Panc1 (cell line): ENCODE measurements at places on chromosomes 12 and 14.
A peak's percentile ranks its signal among the peaks of the same experiment; 100 is the strongest.

- no peak for DNase-seq
Observed at GRCh38 chr14:90091393-90091792, 29.6 kb downstream of the KCNK13 start.

DNA sequence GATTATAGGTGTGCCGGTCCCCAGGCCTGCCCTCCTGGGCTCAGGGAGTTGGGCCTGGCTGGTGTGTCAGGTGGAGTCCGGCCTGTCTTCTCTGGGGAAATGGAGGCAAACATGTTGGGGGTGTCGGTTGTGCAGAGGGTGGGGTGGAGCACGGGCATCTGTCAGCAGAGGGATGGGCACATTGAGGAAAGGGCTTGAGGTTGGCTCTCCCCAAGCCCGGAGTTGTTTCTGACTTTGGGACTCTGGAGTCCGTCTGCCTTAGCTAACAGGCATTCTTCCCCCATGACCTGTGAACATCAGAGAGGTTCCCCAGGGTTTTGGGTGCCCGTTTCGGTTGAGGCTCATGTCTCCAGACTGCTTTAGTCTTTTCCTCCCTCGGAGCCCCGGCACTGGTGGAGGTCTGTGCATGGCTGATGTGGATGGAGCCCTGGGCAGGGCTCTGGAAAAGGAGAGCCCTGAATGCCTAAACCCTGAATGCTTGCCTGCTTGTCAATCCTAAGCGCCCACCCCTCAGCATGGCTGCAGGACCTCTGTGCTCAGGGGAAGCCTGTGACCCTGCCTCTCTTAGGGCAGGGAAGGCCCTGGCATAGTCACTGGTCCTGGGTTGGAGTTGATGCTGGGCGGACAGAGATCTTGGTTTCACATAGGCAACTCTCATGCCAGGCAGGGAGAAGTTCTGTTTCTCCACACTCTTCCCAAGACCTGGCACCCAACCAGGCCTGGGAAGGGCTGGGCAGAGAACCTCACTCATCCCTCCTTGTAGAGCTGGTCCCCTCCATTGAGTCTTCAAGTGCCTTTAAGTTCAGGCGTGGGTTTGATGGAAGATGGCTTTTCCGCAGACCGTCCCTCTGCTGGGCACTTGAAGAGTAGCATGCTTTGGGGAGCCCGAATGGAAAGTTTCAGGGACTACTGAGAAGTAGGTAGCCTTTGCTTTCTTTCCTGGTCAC lies 12.9 kb downstream of the NYNRIN start:
- DNase-seq = no peak

- no peak for DNase-seq
Observed at GRCh38 chr14:100105357-100106169, 40.3 kb downstream of the EVL start.

DNA sequence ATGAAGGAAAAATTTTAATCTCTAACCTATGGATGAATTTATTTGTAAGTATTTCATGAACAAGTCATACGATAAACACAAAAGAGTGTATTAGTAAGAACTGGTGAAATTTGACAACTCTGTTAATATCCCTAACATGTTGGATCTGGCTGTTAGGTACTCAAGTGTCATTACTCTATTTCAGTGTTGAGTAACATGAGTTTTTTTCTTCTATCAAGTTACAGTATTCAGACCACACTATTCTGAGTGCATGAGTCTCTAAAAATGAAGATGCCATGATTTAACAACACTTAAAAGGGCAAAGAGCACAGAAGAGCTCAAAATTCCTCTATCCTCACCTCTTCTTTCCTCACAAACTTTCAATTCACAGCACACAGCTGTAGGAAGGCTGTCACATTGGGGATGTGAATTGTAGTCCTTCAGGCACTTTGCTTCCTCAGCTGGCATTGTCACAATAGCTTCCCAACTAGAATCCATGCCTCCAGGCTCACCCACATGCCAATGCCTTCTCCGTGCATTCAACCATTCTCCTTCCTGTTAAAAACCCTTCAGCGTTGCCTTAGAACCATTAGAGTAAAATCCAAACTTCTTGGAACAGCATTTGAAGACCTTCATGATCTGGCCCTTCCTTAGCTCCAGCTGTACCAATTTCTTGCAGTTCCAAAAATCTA lies 73.7 kb upstream of the DBX2 start:
- DNase-seq = no peak

DNA sequence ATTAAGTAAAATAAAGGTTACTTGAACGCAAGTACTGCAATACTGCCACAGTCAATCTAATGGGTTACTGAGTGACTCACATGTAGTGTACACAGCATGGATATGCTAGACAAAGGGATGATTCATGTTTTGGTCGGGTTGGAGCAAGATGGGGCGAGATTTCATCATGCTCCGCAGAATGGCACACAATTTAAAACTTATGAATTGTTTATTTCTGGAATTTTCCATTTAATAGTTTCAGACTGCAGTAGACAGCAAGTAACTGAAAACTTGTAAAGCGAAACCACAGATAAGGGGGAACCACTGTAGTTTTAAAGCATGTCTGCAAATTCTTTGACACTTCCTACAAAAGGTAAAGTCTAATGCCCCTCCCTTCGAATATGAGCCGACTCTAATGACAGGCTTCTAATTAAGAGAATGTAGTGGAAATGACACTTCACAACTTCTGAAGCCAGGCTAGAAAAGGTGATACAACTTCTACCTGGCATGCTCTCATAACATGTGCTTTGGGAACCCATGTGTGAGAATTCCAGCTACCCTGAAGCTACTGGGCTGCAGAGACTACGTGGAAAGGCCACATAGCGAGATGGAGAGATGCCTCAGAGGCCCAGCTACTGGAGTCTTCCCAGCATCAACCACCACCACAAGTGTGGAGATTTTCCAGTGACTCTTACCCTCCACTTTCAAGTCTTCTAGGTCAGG lies 13.9 kb upstream of the TCP11L2 start:
- DNase-seq = no peak

GRCh38 chr14:101250336-101250947 lies 310.9 kb upstream of the DIO3 start:
- no peak for DNase-seq

DNA sequence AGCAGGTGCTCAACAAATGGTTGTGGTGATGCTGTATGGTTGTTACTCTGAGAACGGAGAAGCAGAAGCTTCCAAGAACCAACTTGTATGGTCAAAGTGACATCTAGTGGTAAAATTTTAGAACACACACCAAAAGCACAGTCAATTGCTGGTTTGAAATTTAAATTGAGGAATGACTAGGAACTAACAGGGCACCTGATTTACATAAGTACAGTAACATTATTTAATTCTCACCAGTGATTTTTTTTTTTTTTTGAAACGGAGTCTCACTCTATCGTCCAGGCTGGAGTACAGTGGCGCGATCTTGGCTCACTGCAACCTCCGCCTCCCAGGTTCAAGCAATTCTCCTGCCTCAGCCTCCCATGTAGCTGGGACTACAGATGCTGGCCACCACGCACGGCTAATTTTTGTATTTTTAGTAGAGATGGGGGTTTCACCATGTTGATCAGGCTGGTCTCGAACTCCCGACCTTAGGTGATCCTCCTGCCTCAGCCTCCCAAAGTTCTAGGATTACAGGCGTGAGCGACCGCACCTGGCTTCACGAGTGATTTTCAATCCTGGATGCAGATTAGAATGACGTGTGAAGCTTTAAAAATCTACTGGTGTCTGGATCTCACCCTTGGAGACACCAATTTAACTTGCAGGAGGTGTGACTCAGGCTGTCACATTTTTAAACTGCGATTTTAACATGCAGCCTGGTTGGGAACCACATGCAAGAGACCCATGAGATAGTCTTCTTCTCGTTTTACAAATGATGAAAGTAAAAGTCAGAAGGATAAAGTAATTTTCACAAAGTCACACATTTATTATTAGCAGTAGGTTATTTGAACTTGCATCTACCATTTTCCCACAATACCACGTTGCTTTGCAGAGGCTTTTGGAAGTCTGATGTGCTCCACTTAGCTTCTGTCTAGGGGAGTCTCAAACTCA lies 14.1 kb upstream of the NUMB start:
- no peak for DNase-seq

- DNase-seq = no peak
Observed at GRCh38 chr14:104221071-104221625, 82.8 kb downstream of the KIF26A start.

DNA sequence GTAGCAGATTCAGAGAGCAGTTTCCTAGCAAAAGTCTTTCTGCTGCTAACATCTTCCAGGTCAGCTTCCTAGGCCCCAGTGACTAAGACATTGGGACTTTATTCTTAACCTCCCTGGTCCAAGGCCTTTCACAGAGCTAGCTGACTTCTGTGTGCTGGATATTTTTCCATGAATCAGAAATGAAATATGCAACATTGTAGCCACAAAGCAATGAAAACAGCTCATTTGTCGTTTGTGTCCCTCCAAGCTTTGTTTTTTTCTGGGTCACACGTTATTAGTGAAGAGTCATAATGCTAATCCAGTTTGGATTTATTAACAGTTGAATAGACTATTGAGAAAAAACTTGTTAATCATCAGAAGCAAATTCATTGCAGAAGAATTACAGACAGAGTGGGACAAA lies 82.4 kb downstream of the ARF6 start:
- DNase-seq = peak; percentile 92

GRCh38 chr14:102774391-102775153 lies 2.7 kb upstream of the TRAF3 start:
- no peak for DNase-seq

DNA sequence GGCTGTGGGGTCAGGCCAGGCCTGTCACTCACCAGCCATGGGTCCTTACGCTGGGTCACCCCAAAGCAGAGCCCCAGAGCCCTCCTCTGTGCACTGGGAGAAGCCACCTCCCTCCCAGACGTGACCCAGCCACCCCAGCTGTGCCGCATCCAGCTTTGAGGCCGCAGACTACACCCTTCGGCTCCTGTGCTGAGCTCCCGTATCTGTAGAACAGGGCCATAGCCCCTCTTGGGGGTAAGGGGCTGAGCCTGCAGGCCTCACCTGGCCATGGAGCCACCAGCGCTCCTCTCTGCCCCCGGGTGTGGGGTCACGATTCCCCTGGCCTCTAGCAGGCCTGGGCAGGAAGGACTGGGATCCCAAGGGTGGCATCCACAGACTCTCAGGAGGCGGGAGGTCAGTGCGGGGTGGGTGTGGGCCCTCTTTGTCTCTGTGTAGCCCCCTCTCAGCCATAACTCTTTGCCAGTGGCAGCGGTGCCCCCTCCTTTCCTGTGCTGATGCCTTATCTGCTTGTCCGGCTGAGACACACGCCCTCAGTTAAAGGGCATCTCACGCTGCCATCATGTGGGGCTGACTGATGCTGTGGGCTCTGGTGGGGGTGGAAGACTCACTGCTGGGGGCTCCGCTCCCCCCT lies 16.3 kb downstream of the ASPG start:
- DNase-seq = no peak

GRCh38 chr14:95689441-95689840 lies 3.2 kb downstream of the TCL1B start:
- DNase-seq = no peak

DNA sequence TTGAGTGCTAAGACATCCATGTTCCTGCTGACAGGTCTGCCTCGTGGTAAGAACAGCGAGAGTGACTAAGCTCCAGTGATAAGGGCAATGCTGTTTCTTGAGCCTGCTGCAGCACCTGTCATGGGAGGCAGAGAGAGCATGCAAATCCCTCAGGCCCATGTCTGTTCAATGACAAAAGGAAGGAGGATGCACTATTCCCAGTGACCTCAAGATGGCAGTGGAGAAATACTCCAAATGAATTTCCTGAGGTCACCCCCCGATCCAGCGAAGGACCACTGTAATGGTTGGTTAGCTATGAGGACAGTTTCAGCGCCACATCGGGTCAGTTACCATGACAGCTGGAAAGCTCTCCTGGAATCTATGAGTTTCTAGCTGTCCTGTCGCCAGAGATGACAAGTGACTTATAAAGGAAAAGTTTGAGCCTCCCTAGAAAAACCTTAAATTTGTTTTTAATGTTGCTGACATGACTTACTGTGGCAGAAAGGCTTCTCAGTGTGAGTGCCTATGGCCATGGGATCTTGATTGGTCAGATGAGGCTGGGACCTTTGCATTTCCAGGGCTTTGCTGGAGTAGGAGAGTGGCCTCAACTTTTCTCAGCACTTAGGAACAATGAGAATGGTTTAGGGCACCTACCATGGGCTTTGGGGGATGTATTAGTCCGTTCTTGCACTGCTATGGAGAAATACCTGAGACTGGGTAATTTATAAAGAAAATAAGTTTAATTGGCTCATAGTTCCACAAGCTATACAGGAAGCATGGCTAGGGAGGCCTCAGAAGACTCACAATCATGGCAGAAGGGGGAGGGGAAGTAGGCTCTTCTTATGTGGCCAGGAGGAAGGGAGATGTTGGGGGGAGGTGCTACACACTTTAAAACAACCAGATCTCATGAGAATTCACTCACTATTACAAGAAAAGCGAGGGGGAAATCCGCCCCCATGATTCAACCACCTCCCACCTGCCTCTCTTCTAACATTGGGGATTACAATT lies 88.0 kb upstream of the TMEM260 start:
- DNase-seq = peak; percentile 35

- DNase-seq = no peak
Observed at GRCh38 chr14:21145437-21145836, 10.4 kb downstream of the OR5AU1 start.

- no peak for DNase-seq
Observed at GRCh38 chr12:75553398-75553797, 42.0 kb upstream of the KRR1 start.

DNA sequence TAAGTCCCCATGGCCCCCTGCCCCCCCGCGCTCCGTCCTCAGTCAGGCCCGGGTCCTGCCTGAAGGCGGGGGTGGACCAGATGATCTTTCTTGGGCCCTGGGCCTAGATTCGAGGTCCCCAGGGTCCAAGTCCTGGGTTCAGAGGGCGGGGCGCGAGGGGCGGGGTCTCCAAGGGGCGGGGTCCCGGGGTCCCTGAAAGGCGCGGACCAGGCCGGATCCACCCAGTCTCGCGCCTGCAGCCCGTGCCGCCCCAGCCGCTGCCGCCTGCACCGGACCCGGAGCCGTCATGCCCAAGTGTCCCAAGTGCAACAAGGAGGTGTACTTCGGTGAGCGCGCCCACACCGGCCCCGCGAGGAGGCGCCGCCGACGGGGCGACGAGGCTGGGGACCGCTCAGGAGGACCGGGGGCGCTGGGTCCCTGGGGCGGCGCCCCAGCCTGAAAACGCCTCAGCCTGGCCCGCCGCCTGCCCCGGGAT lies 325 bp downstream of the CRIP1 start:
- no peak for DNase-seq

- DNase-seq = no peak
Observed at GRCh38 chr12:91833780-91834359, 311.8 kb downstream of the BTG1 start.
